GM23338 (cell line): ENCODE measurements at places on chromosomes 1 and 21. TPM values are rescaled to one million over a fixed set of nuclear protein-coding genes. Genes with fewer than 3 reads are reported as not detected.

DNA sequence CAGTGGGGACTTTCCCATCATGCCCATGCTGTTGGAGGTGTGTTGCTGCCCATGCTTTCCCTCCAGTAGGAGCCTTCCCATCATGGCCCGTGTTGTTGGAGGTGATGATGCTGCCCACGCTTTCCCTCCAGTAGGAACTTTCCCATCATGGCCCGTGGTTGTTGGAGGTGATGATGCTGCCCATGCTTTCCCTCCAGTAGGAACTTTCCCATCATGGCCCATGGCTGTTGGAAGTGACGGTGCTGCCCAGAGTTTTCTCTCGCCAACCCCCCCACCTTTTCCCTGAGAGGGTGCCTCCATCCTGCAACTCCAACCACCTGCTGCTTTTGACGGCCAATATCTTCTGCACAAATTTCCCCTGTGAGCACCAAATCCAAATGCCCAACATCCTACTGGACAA, 205.7 kb downstream of the TOMM20 start:
- H3K36me3 ChIP-seq, result no peaks in the 10 kb centered on the region
- peaks cover 6% of the 10 kb centered on the region for H3K4me1 ChIP-seq
- no peak overlapping the region for H3K27ac ChIP-seq
- H3K27me3 ChIP-seq, result no peaks in the 10 kb centered on the region
- no peak overlapping the region for H3K4me3 ChIP-seq

- DNase-seq, result no peak
- no peak overlapping the region for H3K4me3 ChIP-seq
- H3K36me3 ChIP-seq, result no peaks in the 10 kb centered on the region
- H3K27me3 ChIP-seq, result no peaks in the 10 kb centered on the region
Observed at GRCh38 chr1:89302697-89303332, 30.2 kb upstream of the GBP5 start.

GRCh38 chr21:42404539-42404938, 837 bp downstream of the UBASH3A start:
- H3K36me3 ChIP-seq, result no peaks in the 10 kb centered on the region
- no peaks in the 10 kb centered on the region for H3K27me3 ChIP-seq
- H3K4me1 ChIP-seq, result no peaks in the 10 kb centered on the region
- DNase-seq, result no peak

GRCh38 chr1:64848136-64848535, 103.3 kb downstream of the RAVER2 start:
- no peaks in the 10 kb centered on the region for H3K36me3 ChIP-seq
- DNase-seq, result no peak
- H3K4me1 ChIP-seq, result no peaks in the 10 kb centered on the region
- no peak overlapping the region for H3K27ac ChIP-seq

GRCh38 chr1:34713443-34713842, 41.4 kb upstream of the GJB5 start:
- H3K36me3 ChIP-seq, result no peaks in the 10 kb centered on the region
- no peak overlapping the region for H3K4me3 ChIP-seq
- no peaks in the 10 kb centered on the region for H3K4me1 ChIP-seq
- no peaks in the 10 kb centered on the region for H3K27me3 ChIP-seq
- no peak overlapping the region for H3K27ac ChIP-seq
- DNase-seq, result no peak

DNA sequence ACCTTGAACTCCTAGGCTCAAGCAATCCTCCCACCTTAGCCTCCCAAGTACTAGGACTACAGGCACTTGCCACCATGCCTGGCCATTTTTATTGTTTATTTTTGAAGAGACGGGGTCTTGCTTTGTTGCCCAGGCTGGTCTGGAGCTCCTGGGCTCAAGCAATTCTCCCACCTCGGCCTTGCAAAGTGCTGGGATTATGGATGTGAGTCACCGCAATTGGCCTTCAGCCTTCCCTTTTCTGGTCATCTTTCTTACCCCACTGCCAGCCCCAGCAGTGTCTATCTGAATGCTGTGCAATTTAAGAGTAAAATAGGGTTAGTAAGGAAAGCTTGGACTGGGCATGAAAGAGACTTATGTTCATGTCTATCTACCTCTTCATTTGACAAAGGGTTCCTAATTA, 6.1 kb upstream of the KLF17 start:
- no peak overlapping the region for H3K4me3 ChIP-seq
- H3K27me3 ChIP-seq, result no peaks in the 10 kb centered on the region
- H3K36me3 ChIP-seq, result no peaks in the 10 kb centered on the region
- DNase-seq, result no peak
- H3K27ac ChIP-seq, result no peak overlapping the region
- H3K4me1 ChIP-seq, result no peaks in the 10 kb centered on the region

DNA sequence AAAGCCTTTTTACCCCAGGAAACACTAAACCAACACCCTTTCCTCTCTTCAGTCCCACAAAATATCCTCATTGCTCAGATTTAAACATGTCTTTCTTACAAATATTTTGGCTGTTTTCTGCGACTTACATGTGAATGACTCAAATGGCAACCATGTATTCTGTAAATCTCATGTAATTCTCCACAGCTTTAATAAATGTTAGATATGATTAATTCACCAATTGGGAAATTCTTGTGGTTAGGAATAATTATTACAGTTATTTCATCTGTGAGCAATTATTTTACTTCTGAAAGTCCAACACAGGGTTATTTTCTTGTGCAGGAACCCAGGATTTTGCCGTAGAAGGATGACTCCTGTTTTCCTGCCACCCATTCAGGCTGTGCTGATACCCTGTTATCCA, 431.5 kb downstream of the LMO4 start:
- H3K36me3 ChIP-seq, result no peaks in the 10 kb centered on the region
- no peaks in the 10 kb centered on the region for H3K4me1 ChIP-seq
- H3K27me3 ChIP-seq, result no peaks in the 10 kb centered on the region
- no peak for DNase-seq

DONSON gene
- 35.2 and 37.4 TPM in 2 replicates for total RNA-seq

NMNAT2 gene
- total RNA-seq, result 8.5 and 10.0 TPM in 2 replicates

HENMT1 gene
- total RNA-seq, result 7.0 and 9.7 TPM in 2 replicates

ARTN gene
- total RNA-seq, result 10.4 and 35.7 TPM in 2 replicates
